Heart left ventricle (tissue), 16 donors: ENCODE measurements at places on chromosomes 12 and 14. TPM values are rescaled to one million over a fixed set of nuclear protein-coding genes. Genes with fewer than 3 reads are reported as not detected.

ANO2 gene
- 10.0 TPM for total RNA-seq

CELA1 gene
- total RNA-seq = not detected

FAM181A gene
- total RNA-seq = not detected

TULP3 gene
- total RNA-seq = 3.9 TPM
